ENCODE measurements at places on chromosomes 12 and 14.

- DNase-seq, result no peak
These were observed 272.4 kb upstream of the FOXG1 start for GRCh38 chr14:28494196-28494595.

DNA sequence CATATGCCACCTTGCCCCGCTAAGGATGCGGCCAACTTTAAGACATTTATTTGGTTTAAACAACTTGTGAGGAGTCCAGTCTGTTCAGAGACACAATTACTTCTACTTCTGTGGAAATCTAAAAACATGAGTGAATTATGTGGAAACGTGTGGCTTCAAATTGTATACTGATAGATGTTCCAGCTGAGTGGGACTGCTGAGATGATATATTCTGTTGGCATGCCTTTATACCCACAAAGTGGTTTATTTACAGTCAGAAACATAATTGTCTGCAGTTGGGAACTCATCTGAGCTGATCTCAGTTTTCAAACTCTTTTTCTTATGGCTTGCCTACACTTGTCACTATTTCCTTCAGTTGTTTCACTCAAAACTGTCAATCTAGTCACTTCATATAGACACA, 67.8 kb downstream of the FLRT2 start:
- DNase-seq, result no peak

DNA sequence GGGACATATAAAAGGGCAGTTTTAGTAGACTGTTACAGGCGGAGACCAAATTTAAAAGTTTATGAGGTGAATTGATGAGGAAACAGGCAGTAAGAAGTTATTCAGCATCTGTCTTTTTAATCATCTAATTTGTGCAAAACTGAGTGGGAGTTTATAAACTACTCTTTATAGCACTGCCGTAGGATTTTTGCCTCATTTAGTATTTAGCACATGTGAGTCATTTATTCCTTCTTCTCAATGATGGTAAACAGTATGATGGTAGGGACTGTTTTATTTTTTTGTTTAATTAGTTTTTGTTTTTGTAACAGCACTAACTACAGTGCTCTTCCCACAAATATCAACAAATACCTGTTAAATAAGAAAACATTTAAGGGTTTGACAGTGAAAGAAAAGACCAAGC, 20.6 kb downstream of the TOGARAM1 start:
- DNase-seq, result no peak

- DNase-seq, result no peak
These were observed 33.4 kb upstream of the BHLHE41 start for GRCh38 chr12:26158078-26158764.

DNA sequence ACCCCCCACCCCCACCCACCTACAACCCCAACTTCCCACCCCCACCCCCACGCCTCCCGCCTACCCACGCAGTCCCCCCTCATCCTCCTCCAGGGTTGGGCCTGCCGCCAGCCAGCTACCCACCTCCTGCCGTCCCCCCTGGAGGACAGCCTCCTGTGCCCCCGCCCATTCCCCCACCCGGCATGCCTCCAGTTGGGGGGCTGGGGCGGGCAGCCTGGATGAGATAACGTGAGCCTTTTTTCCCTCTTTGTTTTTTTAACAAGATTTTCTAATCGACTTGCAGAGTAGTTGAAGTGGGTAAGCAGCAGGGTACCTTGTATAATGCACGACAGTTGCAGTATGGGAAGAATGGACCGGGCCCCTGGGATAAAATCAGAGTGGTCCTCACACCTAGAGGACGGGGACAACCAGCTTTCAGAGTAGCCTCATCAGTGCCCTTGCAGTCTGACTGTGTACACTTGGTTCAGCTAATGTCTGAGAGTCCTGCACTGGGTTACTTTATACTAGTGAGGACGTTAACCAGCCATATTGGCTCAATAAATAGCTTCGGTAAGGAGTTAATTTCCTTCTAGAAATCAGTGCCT, 29.4 kb downstream of the CCNK start:
- DNase-seq, result no peak

DNA sequence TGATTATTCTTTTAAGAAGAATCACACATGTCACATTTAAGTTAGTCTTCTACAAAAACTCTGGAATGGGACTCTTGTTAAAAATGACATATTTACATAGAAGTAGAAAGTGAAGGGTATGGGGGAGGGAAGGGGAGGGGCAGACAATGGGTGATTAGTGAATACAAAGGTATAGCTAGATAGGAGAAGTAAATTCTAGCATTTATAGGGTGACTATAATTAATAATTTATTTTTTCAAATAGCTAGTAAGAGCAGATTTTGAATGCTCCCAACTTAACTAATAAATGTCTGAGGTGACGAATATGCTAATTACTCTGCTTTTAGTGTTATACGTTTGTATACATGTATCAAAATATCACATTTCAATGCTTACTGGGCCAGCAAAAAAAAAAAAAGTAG, 59.4 kb downstream of the BLTP3B start:
- DNase-seq, result no peak

GRCh38 chr14:89753828-89754412, 200.6 kb downstream of the EFCAB11 start:
- no peak for DNase-seq

- DNase-seq, result no peak
These were observed 195.8 kb upstream of the DIO3 start for GRCh38 chr14:101365329-101366158.

- DNase-seq, result no peak
These were observed 208.6 kb downstream of the SLC2A13 start for GRCh38 chr12:39897315-39897714.
